ENCODE measurements at places on chromosomes 6 and 20.

GRCh38 chr6:16055852-16056251, 73.0 kb upstream of the MYLIP start:
- no peak for DNase-seq

- no peak for DNase-seq
These were observed 199.8 kb downstream of the SMOC2 start for GRCh38 chr6:168640768-168641167.

- DNase-seq: no peak
These were observed 47.0 kb downstream of the GCLC start for GRCh38 chr6:53497905-53498304.

GRCh38 chr6:26332408-26332807, 32.6 kb upstream of the BTN3A2 start:
- DNase-seq: no peak

DNA sequence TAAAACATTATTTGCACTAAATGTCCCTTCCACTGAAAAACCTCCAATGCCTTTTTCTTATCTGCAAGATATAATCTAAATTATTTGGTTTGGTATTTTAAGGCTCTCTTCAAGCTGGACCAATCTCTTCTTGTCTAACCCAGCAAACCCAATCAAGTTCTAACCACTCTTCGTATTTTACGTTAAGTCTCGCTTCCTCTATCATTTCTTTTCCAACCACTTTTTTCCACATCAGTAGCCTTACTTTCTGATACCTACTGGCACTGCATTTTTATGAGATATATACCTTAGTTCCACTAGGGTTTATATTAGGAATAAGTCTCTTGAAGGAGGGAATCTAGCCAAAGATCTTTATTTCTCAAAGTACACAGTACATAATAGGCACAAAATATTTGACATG, 19.1 kb downstream of the FBXL4 start:
- DNase-seq: no peak

GRCh38 chr6:156826290-156826955, 49.2 kb downstream of the ARID1B start:
- DNase-seq: no peak

GRCh38 chr6:142376115-142376514, 74.3 kb downstream of the ADGRG6 start:
- DNase-seq: no peak

Data from activated CD4-positive, alpha-beta T cell treated with anti-CD3 and anti-CD28 coated beads, Interleukin-2, amount 50 U/mL, for 4 hours (primary cell).